ENCODE measurements at places on chromosomes 7 and 10.
A peak's percentile ranks its signal among the peaks of the same experiment; 100 is the strongest.

GRCh38 chr7:38229386-38229785 lies 44.0 kb downstream of the TARP start:
- peak; percentile 79 for DNase-seq

GRCh38 chr7:135980665-135981180 lies 3.6 kb upstream of the MTPN start:
- DNase-seq = peak; percentile 59

GRCh38 chr10:117680601-117681000 lies 138.1 kb downstream of the EMX2 start:
- no peak for DNase-seq

DNA sequence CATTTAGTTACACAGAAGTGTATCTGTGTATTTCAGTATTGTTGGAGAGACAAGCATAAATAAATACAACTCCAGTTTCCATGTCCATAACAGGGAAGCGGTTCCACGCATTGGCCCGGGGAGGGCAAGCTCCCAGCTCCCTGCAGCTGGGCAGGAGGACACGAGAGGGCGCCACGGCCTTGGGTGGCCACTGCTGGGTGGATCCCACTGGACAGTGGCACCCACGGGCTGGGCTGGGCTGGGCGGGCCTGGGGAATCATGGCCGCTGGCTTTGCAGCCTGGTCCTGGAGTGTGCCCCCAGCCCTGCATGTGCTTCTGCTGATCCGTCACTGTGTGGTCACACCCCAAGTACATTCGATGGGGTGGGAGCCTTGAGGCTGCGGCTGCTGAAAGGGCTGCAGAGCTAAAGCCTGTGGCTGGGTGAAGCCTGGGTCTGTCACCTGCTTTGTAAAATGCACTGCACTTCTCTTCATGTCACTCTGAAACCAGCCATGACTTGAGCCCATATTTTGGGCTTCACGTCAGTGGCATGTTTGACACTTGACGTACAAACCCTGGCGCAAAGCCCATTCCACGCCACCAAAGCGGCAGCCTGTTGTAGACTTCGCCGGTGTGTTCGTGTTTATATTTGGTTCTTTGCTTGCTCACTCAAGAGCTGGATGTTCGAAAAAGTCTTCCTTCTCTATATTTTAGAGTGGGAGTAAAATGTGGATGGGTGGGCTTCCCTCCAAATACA lies 27.5 kb downstream of the LRRC27 start:
- DNase-seq = no peak

DNA sequence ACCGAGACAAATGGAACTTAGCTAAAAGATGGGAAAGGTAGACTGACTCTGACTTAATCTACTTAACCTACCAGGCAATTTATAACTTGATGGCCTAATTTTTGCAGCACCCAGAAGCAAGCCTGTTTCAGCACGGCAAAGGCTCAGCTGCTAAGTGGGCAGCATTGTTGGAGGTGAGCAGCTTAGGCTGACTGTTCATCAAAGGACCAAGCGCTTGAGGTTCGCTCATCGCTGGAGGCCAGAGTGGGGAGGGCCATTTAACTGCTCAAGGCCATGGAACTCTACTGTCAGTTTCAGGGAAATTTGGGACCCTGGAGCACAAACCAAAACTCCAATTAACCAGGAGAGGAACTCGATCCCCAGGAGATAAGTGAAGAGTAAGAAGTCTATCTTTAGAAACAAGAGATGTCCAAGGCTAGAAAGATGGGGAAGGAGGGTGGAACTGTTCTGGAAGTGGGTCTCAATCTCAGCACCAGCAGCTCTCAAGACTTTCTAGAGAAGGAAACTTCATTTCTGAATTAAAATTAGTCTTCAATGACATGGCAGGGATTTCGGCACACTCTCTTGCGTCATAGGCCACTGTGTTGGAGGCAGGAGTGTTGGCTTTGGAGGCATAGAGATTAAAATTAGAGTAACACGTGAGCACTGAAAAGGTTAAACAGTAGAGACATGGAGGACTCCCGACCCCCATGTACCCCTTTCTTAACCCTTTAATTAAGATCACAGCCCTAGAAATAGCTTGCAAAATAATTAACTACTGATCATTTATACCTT lies 43.1 kb downstream of the EGFR start:
- DNase-seq = no peak

DNA sequence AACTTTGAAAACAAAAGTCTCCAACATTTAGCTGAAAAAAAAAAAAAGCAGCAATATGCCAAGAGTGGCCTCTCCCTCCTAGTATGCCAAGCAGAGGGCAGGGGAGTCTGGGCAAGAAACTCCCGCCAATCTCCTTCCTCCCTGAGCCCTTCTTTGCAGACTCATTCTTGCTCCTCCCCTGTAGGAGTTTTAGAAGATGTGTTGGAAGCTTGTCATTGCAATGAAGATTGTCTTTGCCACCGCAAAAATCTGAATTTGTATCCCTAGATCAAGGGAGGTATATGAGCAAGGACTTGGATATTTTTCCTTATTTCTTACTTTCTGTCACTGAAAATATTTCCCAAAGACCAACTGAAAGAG lies 2.6 kb upstream of the TNS3 start:
- no peak for DNase-seq

- DNase-seq = no peak
Measured at GRCh38 chr7:137458399-137458798, 114.9 kb upstream of the PTN start.

DNA sequence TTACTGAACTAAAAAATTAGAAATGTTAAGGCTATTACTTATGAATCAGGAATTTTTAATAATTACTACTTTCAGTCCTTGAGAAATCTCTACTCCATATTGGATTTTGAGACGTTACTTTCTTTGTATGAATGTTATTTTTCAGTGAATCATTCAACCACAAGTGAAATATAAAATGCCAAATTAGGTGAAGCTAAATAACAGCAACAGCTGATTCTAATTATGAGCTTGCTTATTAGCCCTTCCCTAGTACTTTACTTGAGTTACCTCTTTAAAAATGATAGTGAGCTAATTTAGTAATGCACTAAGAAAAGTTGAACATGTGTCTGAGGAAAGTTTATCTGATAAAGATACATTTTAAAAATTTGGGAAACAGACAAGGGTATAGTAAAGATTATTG lies 51.4 kb downstream of the PCGF5 start:
- peak; percentile 30 for DNase-seq

DNA sequence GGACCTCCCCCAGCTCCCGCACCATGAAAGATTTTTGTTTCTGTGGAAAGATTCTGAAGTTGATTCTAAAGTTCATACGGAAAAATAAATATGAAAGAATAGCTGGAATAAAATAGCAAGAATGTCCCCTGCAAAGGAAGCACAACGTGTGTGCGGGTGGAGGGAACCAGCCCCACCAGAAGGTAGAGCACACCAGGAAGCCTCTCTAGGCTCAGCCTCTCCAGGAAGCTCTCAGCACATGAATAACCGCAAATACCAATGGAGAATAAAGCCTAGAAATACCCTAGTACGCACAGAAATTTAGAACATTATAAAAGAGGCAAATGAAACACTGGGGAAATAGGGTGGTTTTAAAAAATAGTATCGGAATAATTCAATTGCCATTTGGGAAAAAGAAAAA lies 24.6 kb upstream of the FAM170B start:
- DNase-seq = no peak

DNA sequence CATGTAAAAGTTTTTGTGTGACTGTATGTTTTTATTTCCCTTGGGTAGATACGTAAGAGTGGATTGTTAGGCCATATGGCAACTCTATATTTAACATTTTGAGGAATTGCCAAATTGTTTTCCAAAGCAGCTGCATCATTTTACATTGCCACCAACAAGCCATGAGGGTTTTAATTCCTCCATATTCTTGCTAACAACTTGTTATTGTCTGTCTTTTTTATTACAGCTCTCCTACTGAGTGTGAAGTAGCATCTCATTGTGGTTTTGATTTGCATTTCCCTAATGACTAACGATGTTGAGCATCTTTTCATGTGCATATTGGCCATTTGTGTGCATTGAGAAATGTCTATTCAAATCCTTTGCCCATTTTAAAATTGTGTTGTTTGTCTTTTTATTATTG lies 94.9 kb downstream of the CARD11 start:
- DNase-seq = no peak

GRCh38 chr10:131081786-131082185 lies 229.7 kb downstream of the TCERG1L start:
- DNase-seq = no peak

DNA sequence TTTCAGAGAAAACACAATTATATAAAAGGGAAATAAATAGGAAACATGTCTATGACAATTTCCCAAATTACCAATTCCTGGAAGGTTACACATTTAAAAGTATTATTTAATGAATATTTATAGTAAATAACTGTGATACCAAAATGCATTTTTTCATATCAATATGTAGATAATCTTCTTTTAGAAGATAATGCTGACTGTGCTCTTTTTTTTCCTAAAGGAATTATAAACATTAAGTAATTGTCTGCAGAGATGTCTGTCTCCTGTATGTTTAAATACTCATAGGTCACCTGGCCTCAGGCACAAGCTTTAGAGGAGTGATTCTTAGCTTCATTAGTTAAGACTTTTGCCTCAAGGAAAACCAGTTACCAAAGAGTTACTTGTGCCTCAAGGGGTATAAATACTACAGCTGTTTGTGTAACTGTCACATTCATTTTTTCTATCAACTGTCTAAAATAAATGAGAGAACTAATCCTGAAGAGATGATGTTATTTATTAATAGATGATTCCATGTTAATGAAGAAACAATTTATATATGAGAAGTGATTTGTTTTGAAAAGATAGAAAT lies 77.1 kb downstream of the DNAJC1 start:
- no peak for DNase-seq

GRCh38 chr10:84763965-84764364 lies 435.6 kb downstream of the CCSER2 start:
- DNase-seq = no peak

DNA sequence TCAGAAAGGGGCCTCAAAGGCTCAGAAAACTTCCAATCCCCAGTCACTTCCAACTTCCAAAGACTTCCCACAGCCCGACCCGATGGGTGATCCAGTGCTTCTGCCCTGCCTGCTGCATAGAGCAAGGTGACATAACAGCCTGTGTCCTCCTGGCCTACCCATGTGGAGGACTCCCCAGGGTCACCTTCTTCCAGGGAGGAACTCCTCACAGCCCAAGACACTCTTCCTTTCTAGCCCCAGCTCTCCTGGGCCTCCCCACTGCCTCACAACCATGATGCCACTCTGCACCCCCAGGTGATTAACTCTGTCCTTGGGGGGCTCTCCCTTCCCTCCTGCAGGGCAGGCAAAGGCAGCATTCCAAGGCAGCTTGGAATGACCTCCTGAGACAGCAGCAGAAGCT lies 158.4 kb upstream of the PDE1C start:
- DNase-seq = no peak

DNA sequence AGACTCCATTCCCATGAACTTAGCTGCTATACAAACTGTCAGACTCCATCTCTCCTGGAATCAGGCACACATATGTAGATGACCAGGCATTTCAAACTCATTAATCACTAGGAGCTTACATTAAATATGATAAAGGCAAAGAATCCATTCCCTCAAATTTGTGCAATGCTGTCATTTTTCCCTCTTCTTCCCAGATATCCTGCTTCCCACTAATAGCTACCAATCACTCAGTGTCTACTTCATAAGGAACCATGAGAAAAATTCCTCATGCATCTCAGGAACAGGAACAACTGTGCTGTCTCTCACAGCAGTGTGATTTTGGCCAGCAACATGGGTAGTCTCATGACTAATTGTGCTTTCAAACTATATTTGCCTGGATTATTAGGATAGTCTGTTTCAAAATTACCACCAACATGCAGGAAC lies 133.9 kb downstream of the DKK1 start:
- no peak for DNase-seq

DNA sequence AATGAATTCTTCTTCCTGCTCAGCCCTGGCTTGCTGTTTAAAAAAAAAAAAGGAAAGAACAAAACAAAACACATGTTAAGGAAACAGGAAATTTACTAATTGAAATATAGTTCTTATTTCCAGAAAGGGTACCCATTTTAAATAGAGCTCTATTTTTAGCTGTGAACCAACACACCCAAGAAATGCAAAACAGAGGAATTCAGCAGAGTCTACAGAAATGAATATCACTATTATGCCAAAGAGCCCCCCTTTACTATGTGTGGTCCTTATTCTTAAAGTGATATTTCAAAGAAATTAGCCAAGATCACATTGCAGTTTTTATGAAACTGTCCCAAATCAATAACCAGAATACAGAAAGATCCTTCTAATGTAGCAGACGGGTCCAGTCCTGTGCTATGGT lies 53.7 kb downstream of the CCDC6 start:
- no peak for DNase-seq

GRCh38 chr7:95099106-95099505 lies 191.7 kb downstream of the PPP1R9A start:
- DNase-seq = no peak

DNA sequence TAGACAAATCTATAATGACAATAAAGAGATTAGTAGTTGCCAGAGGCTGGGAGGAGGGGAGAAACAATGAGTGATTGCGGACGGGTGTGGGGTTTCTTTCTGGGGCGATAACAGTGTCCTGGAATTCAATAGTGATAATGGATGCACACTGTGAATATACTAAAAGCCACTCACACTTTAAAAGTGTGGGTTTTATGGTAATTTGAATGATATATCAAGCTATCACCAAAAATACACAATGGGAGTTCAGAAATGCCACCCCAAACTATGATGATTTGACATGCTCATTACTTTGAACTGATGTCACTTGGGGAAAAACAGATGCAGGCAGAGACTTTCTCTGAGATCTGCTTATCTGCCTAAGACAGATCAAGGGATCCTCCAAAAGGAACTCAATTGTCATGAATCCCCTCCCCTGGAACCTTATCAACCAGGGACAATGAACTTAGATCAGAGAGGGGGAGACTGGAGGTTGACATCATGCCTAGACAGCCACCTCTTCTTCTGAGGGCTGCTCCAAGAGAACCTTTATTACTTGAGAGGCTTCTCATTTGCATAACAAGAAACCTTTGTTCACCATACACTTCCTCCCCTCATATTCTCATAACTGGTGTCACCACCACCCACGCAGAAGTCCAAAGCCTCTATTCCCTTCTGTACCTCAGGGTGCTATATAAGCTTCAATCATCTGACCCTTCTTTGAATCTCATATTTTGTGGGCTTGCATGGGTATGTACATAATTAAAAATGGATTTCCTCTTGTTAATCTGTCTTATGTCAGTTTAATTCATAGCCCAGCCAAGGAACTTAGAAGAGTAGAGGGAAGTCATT lies 14.8 kb upstream of the ZC3HAV1 start:
- no peak for DNase-seq

GRCh38 chr7:80244206-80244916 lies 109.7 kb downstream of the GNAI1 start:
- no peak for DNase-seq

- no peak for DNase-seq
Measured at GRCh38 chr7:30322271-30323005, 38.0 kb downstream of the ZNRF2 start.

DNA sequence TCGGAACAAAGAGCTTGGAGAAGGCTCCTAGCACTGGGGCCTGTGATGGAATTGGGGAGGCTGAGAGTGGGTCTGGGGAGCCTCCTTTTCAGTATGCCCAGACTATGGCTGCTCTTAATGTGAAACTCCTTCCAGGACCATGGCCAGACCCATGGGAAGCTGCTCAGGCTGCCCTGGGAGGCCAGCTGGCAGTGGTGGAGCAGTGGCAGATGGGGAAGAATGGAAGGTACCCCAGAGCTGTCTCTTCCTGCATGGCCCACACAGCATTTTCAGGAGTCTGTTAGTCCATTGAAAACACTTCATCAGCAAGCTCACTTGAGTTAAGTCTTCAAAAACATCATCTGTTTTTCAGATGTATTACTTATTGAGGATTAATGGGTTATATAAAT lies 18.5 kb downstream of the NACAD start:
- DNase-seq = no peak

Data from astrocyte of the spinal cord (primary cell).